ENCODE measurements at places on chromosomes 13 and 19.
A peak's percentile ranks its signal among the peaks of the same experiment; 100 is the strongest.

GRCh38 chr13:98839856-98840769, 87.6 kb upstream of the SLC15A1 start:
- peak; percentile 57 for DNase-seq

DNA sequence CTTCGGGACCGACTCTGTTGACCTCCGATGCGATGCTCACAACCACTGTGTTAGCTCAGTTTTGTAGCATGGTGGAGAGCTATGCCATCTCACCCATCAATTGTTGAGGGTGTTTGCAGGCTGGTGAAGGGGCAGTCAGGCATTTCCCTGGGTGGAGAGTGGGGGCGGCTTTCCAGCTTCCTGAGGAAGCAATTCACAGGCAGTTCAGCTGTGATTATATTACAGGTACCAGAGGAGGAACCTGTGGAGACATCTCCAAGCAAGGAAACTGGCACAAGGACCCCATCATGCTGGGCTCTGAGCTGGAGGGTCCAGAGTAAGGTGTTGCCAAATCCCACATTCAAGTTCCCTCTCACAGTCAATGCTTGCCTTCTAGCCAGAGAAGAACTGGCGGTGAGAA, 166.0 kb upstream of the ZNF536 start:
- no peak for DNase-seq

DNA sequence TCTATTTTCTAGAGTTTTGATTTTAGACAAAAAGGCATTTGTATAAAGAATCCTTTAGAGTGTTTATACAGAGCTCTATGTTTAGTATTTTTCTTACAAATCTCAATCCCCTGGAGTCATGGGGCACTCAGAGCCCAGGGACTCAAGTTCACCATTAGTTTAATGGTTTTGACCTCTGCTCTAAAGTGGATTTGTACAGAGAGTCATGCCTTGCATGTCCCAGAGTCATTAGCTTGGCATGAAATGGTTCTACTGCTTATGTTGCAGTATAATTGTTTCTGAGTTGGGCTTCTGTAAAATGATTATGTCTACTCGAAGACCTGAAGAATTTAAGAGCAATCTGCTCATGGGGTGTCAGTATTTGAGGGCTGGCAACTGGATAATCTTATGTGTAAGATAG, 406.2 kb downstream of the DLEU7 start:
- DNase-seq = peak; percentile 30

- DNase-seq = peak; percentile 40
Measured at GRCh38 chr19:5058521-5059212, 89.8 kb downstream of the KDM4B start.

GRCh38 chr13:87680298-87680697, 9.1 kb downstream of the SLITRK5 start:
- DNase-seq = no peak

DNA sequence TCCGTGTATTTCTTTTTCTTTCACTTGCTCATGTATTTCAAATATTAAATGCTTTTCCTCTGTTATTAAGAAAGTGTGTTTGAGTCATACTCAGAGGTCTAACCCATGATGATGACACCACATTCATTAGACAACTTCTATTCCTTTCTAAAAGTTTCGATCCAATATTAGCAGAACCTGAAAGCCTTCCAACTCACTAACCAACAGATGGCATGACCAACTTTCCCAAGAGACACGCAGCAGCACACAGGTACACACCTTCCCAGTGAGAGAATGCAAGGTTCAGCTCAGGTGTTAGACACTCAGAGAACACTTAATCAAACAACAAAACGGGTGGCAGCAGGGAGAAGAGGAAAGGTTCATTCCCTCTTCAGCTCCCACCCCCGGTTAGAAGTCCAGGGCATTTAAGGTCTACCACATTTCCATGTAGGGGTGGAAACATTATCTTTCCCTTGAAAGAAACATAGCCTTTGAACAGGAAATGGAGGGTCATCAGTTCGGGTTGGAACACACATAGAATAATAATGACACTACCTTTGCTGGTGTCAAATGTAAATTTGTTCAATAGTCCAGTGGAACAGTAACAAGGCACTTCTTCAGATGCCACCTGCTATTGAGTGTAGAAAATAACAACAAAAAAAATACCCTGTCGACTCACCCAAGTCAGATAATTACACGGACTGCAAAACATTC, 404.2 kb downstream of the COG6 start:
- no peak for DNase-seq

DNA sequence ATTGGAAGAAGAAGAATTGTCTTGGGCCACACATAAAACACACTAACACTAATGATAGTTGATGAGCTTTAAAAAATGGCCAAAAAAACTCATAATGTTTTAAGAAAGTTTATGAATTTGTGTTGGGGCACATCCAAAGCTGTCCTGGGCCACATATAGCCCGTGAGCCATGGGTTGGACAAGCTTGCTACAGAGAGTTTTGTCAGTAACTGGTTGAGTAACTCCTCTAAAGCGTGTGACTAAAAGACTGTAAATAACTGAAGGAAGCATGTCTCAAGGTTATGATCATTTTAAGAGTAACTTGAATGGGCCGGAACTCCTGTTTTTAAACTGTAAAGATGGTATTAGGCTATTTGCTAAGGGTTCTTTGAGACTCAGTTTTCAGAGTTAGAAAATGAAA, 118.0 kb downstream of the KL start:
- no peak for DNase-seq

- DNase-seq = no peak
Measured at GRCh38 chr13:99434258-99434788, 66.9 kb upstream of the TM9SF2 start.

- DNase-seq = no peak
Measured at GRCh38 chr19:17836530-17836929, 11.3 kb downstream of the JAK3 start.

DNA sequence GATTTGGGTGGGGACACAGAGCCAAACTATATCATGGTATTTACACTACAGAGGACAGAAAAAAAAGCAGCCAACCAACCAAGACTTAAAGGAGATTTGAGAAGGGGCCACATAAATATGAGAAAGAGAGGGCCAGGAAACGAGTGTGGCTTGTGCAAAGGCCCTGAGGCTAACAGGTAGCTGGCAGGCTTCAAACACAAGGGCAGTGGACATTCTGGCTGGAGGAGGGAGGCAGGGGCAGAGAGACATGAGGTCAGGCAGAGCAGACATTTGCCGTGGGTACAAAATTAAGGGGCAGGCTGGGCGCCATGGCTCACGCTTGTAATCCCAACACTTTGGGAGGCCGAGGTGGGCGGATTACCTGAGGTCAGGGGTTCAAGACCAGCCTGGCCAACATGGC, 278.7 kb downstream of the FOXO1 start:
- DNase-seq = no peak

GRCh38 chr19:49458567-49458903, 5.5 kb downstream of the ALDH16A1 start:
- DNase-seq = no peak

DNA sequence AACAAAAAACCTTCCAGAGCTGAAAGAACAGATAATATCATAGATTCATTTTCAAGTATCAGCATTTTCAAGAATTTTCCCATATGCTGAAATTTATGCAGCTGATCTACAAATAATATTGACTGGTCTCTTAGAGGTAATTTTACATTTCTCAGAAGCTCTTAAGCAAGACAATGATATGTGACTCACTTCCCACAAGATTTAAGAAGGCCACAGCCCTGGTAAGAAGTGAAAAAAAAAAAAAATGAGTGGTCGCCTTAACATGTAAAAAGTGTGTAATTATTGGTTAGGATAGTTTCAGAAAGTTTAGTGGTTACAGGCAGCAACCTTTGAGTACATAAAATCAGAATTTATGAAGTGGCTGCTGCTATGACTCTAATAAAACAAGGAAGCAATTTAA, 54.5 kb downstream of the NUFIP1 start:
- DNase-seq = peak; percentile 73

GRCh38 chr19:38556521-38557174, 61.1 kb downstream of the MAP4K1 start:
- no peak for DNase-seq

DNA sequence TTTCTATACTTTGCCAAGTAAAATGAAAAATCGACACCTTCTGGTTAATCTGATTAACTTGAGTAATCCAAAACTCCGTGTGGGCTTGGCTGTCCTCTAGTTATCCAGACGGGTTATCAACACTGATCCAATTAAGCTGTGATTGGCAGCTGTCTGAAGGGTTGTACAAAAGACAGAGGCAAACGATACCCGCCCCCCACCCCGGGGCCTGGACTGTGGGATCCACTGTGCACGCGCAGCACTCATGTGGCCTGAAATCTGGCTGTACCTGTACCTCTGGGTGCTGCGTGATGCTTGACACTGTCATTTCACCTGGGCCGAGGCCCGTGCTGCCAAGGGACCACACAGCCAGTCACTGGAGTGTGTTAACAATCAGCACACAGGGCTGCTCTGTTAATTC, 53.5 kb downstream of the COL4A2 start:
- no peak for DNase-seq

DNA sequence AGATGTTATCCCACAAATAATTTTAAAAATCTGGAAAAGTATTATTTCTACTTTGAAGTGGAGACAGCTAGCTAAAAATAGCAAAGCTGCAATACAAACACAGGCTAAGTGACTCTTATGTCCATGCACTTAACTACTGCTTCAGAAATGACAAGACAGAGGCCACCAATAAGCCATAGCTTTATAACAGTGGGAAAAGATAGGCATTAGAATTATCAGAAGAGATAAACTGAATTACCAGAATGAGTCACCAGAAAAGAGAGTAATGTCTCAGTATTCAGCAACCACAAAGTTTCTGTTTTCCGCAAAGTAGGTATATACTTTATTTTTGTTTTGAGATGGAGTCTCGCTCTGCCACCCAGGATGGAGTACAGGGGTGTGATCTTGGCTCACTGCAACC, 17.1 kb downstream of the CLN5 start:
- DNase-seq = no peak

GRCh38 chr19:1290196-1290702, 4.6 kb downstream of the EFNA2 start:
- no peak for DNase-seq

- DNase-seq = no peak
Measured at GRCh38 chr19:7078008-7078407, 8.5 kb downstream of the ZNF557 start.

- DNase-seq = no peak
Measured at GRCh38 chr13:30692113-30692512, 43.2 kb upstream of the ALOX5AP start.

DNA sequence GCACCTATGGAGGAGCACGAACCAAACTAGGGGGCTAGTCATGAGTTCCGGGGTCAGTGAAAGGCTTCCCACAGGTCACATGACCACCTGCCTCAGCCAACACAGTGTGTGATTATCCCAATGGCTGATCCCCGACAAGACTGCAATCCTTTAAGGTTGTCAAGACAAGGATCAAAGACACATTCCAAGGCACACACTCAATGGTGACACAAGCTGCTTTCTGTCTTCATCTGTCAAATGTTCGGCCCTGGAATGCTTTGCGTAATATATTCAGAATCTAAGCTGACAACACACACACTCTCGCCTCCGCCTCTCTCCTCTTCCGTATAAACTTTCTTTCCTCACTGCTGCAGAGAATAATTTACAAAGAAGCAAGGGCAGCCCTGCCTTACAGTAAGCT, 11.7 kb downstream of the RANBP3 start:
- peak; percentile 77 for DNase-seq

DNA sequence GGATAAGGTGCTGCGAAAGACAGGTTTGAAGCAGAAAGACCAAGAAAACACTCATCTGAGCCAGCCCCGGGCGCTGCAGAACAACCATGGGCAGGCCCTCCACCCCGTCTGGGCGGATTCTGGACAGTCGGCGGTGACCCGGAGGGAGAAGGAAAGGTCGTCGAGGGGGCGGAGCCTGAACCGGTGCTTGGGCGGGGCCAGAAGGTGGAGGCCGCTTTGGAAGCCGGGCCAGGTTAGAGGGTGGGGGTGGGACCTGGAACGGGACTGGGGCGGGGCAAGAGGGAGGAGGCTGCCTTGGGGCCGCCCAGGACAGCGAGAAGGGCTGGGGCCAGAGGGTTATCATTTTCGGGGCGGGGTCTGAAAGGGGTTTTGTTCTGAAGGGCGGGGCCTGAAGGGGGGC, 5.0 kb upstream of the ZNF765 start:
- no peak for DNase-seq

DNA sequence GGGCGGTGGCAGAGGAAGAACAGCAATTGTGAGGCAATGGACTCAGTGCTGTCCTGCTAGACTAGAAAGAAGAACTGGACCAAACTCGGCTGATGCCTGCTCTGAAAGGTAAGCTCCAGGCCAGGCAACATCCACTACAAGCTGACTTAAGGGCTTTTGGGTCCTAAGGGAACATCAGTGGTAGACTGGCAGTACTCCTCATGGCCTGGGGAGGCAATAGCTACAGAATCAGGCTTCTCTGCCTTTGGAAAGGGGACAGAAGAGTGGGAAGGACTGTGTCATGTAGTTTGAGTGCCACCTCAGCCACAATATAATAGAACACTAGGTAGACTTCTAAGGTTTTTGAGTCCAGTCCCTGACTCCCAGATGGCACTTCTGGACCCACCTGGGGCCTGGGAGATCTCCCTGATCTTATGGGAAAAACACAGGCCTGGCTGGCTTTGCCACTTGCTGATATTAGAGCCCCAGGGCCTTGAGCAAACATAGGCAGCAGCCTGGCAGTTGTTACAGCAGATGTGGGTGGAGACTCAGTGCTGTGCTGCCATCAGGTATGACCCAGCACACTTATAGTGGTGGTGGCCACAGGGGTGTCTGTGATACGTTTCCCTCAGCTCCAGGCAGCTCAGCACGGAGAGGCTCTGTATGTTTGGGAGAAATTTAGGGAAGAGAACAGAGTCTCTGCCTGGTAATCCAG, 9.2 kb upstream of the CLC start:
- no peak for DNase-seq

DNA sequence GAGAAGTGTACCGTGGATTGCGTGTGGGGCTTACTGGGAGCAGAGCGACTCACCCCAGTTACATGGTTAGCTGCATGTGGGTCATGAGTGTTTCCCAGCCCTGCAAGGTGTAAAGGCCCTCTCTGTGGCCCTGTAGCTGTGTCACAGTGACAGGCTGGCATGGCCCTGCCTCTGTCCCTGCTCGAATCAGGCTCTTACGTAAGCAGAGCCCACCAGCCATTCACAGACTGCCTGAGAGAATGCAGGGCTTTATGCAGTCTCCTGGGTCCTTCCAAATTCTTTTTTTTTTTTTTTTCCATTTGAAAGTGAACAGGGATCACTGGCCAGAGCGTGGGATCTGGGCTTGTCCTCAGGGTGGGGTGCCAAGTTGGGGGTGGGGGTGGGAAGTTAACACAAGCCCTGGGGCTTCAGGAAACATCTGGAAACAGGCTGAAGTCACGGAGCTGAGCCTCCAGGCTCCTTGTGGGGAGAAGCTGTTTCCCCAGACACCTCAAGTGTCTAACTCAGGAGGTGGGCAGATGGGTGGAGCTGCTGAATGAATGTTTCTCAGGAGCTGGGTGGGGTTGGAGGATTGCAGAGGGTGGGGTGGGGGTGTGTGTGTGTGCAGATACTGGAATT, 13.4 kb downstream of the TECR start:
- no peak for DNase-seq

DNA sequence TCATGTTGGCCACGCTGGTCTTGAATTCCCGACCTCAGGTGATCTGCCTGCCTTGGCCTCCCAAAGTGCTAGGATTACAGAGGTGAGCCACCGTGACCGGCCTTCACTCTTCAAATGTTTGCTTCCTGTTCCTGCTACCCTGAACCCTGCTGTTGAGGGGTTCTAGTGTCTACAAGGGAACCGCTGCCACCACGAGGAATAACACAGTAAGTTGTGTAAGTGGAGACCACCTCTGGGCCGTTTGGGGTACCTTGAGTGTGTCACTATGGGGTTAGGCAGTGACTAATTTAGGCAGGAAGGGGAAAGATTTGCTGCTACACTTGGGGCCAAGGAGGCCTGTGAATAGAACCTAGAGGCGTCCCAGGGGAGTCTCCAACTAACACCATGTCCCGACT, 2.2 kb upstream of the MYADM start:
- DNase-seq = no peak
